Thoracic aorta (tissue), 2 donors: ENCODE measurements at places on chromosomes 3 and 15. TPM values are rescaled to one million over a fixed set of nuclear protein-coding genes. Genes with fewer than 3 reads are reported as not detected.

GRCh38 chr3:112619295-112619694 lies 21.6 kb downstream of the CCDC80 start:
- H3K27ac ChIP-seq: no peak overlapping the region
- DNase-seq: no peak
- no peaks in the 10 kb centered on the region for H3K27me3 ChIP-seq
- no peak overlapping the region for H3K4me3 ChIP-seq
- H3K36me3 ChIP-seq: no peaks in the 10 kb centered on the region

- H3K4me3 ChIP-seq: peak overlapping the region; percentile 76
- H3K4me1 ChIP-seq: peaks cover 43% of the 10 kb centered on the region
- H3K27me3 ChIP-seq: peaks cover 3% of the 10 kb centered on the region
- peak overlapping the region; percentile 75 for H3K27ac ChIP-seq
- DNase-seq: no peak
- no peaks in the 10 kb centered on the region for H3K36me3 ChIP-seq
Measured at GRCh38 chr15:96320703-96321638, 9.5 kb upstream of the NR2F2 start.

CCR2 gene
- total RNA-seq: 0.41 TPM

DNA sequence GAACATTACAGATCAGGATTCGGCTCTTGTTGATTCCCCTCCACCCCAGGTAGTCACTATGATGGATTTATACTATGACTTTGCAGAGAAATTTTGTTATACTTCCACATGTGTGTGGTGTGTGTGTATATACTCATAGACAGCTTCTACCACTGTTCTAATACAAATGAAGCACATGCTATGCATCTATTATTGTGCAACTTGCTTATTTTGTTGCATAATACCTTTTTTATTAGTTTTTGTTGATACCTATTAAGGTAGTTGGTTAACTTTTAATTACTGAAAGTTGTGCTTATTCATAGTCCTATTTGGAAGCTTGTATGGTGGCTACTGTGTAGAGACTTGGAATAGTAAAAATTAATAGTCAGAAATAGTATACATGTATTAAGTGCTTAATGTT lies 140.6 kb downstream of the CACNA2D3 start:
- no peaks in the 10 kb centered on the region for H3K27me3 ChIP-seq
- no peaks in the 10 kb centered on the region for H3K4me1 ChIP-seq
- no peak for DNase-seq
- no peak overlapping the region for H3K27ac ChIP-seq
- no peak overlapping the region for H3K4me3 ChIP-seq

PTX3 gene
- 175 TPM for total RNA-seq

DNA sequence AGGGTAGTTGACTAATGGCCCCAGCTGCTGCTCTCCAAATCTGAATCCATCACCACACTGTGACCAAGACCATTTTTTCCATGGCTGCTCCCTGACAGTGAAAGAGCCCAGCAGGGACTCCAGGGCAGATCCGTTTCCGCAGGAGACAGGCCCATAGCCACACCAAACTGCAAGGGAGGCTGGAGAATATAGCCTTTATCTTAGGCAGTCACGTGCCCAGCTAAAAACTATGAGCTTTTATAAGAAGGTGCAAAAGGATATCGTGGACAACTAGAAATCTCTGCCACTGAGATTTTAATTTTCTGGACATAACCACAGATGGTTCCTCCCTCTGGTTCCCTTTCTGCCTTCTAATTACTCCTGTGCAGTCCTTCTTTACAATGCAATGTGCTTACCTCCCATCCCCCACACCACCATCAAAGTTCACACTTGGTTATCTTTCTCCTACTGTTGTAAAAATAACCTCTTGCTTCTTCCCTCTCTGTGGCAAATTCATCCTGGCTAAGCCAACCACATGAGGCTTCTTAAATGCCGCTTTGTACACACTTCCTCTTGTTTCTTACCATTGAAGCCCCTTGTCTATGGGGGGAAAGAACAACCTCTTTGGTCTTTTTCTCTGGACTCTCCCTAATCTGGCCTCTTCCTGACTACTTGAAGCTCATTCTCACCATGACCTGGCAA lies 233.7 kb downstream of the SHQ1 start:
- H3K36me3 ChIP-seq: no peaks in the 10 kb centered on the region
- DNase-seq: no peak
- no peaks in the 10 kb centered on the region for H3K27me3 ChIP-seq
- H3K4me3 ChIP-seq: no peak overlapping the region
- no peak overlapping the region for H3K27ac ChIP-seq
- H3K4me1 ChIP-seq: no peaks in the 10 kb centered on the region

GRCh38 chr3:144265542-144266100 lies 294.0 kb downstream of the DIPK2A start:
- H3K4me1 ChIP-seq: peaks cover 10% of the 10 kb centered on the region
- DNase-seq: no peak
- no peaks in the 10 kb centered on the region for H3K36me3 ChIP-seq
- peak overlapping the region; percentile 42 for H3K4me3 ChIP-seq
- no peak overlapping the region for H3K27ac ChIP-seq

DNA sequence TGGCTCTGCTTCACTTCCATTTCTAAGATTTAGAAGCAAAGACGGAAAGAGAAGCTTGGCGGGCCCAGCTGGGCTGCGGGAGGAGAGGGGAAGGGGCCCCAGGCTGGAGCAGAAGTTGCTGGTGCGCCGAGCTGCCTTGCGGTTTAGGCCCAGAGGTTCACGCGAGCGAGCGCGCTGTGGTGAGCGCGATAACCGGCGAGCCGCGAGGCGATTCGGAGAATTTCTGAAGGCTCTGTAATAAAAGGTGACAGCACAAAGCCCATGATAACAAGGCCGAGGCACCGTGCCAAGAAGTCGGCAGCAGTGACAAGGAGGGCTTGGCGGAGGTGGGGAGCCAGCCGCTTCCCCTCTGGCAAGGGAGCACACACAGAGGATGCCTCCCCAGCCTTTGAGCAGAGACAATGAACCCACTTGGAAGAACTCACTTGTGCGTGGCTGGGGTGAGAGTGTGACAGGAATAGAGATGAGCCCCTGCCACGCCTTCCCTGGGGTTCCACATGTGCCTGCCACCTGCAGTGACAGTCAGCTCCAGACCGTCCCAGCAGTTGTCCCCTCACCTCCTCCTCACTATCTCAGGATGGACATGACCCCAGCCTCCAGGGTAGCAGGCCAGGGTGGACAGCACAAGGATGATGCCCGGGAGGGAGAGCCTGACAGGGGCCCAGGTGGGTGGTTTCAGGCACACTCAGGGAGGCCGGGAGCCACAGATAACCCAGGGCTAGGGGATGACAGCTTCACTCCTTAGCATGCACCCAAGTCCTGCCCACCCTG lies 315.2 kb downstream of the UACA start:
- no peaks in the 10 kb centered on the region for H3K27me3 ChIP-seq
- no peaks in the 10 kb centered on the region for H3K4me1 ChIP-seq
- no peak overlapping the region for H3K4me3 ChIP-seq
- H3K27ac ChIP-seq: no peak overlapping the region
- no peaks in the 10 kb centered on the region for H3K36me3 ChIP-seq

SUCNR1 gene
- 3.2 TPM for total RNA-seq

DNA sequence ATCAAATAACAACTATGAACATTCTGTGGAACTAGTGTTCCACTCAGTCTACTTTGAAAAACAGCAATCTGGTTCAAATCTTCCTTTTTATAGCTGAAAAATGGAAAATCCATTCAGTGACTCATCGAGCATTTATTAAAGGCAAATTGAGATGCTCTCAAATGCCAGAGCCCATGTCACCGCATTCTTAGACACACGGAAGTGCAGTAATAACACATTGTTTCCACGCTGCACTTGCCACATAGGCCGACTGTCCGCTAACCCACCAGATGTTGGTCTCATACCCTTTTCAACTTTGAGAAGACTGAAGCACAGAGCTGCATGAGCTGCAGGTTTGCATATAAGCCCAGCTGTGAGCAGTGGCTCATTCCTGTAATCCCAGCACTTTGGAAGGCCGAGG lies 95.9 kb downstream of the TMEM266 start:
- H3K27me3 ChIP-seq: no peaks in the 10 kb centered on the region
- H3K4me3 ChIP-seq: no peak overlapping the region

DNA sequence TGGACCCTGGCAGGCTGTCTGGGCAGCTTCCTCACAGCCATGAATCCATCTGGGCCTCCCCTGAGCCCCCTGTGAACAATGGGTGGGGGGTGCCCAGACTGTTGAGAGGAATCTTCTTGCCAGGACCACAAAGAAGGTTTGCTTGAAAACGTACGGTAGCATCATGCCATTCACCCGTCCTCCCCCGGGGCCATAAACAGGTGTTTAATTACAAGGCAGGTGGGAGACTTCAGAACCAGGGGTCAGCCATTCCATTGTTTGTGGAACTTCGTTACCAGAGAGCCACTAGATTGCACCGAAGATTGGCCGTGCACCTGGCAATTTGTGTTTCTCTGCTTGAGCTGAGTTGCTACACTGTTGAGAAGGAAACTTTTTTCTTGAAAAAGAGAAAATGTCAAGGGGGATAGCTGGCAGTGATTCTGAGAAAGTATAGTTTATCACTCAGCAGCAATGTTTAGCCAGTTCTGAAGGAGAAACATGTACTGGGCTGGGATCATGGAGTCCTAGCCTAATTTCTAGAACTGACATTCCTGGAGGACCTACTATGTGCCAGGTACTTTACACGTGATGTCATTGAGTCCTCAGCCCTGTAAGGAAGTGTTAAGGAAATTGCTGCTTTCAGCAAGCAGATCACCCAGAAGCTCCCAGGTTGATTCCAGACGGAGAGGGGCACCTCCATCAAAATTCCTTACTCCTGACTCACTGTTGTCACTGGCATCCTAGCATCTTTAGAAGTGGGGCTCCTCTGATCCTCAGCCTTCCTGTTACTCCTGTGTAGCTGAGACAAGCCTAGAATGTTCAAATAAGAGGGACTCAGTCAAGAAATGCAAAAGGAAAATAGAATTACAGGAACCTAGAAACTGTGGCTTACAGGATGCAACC lies 103.8 kb upstream of the UBE2E1 start:
- no peak overlapping the region for H3K27ac ChIP-seq
- DNase-seq: no peak
- H3K36me3 ChIP-seq: no peaks in the 10 kb centered on the region
- H3K4me1 ChIP-seq: no peaks in the 10 kb centered on the region
- no peaks in the 10 kb centered on the region for H3K27me3 ChIP-seq

ZNF660 gene
- 3.8 TPM for total RNA-seq
